ENCODE measurements at places on chromosomes 16 and 17.

GRCh38 chr16:8588682-8589056 lies 1.6 kb downstream of the TMEM114 start:
- no peak for DNase-seq

DNA sequence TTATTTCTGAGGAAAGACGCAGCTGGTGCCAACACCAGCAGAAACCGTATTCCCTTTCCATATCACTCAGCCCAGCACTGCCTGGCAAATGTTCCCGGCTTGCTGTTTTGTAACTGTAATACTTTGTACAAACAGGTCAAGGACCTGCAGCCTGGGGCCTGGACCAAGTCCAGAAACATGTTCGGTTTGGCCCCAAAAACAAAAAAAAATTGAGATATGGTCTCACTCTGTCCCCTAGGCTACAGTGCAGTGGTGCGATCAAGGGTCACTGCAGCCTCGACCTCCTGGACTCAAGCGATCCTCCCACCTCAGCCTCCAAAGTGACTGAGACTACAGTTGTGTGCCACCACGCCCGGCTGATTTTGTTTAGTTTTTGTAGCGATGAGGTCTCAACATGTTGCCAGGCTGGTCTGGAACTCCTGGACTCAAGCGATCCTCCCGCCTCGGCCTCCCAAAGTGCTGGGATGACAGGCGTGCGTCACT lies 1.2 kb downstream of the HAGH start:
- no peak for DNase-seq

- no peak for DNase-seq
Measured at GRCh38 chr16:55059146-55059545, 128.5 kb downstream of the IRX5 start.

GRCh38 chr16:3057181-3058138 lies 8.0 kb upstream of the IL32 start:
- no peak for DNase-seq

- no peak for DNase-seq
Measured at GRCh38 chr17:4551141-4551540, 4.0 kb downstream of the MYBBP1A start.

DNA sequence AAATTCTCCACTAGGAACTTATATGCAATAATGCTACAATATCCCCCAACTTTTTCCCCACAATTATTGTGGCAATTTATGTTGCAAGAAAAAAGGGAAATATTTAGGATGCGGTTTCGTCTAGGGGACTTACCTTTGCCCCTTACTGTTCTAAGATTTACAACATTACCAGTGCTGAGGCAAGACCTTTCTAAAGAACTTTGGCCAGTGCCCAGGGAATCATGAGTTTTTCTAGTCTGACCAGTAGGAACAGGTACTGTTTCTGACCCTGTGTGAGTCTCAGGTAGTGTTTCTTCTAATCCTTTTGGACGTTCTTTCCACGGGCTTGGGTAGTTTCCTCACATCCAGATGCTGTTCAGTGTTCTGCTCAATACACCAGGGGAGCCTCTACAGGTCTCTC lies 373.7 kb downstream of the HAPSTR1 start:
- no peak for DNase-seq

All from fibroblast of gingiva (primary cell).